ENCODE measurements at places on chromosomes 3 and 15.

DNA sequence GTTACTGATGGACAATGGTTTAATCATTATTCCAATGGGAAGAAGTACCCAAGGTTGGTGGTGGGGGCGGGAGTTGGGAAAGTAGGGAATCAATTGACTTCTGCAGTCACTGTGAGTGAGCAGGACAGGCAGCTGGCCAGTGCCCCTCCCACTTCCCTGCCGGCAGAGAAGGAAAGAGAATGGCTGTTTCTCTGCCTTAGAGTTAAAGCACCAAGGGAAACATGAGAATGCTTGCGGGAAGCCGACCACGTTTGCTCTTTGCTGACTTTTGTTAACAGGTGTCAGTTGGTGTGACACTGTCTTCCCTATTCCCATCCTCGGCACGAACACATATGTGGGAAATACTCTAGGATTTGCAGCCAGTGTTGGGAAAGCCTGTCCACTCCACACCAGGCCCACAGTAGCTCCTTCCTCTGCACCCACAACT, 33.5 kb upstream of the MFSD1 start:
- peak; percentile 51 for DNase-seq

GRCh38 chr3:69460034-69460433, 74.1 kb upstream of the FRMD4B start:
- DNase-seq, result no peak

GRCh38 chr15:95345867-95346266, 984.6 kb upstream of the NR2F2 start:
- no peak for DNase-seq

DNA sequence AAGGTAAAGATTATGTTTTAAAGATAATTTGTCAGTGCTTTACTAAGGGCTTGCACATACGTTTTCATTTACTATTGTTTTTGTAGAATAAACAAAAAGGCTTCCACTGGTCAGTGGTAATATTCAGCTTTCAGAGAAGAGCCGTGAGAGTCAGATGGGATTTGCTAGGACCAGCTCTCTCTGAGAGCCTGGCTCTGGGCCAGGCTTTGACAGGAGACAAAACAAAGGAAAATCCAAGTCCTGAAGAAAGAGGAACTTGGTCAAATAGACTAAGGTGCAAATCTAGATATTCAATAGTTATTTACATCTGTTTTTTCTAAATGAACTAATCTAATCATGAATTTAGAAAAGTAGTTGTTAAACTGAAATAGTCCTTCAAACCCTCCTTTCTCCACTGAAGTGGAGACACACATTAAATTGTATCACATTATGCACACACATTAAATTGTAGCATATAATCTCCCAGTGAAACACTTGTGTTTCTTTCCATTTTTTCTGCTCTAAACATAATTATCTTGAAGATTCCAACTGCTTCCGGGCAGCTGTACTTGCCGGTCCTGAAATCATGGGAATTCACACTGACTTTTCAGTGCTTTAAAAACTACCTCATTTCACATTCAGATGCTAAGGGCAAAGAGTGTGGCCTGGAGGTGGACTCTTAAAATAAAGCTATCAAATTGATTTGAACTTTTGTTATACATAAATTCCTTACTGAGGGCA, 55.1 kb upstream of the FILIP1L start:
- no peak for DNase-seq

DNA sequence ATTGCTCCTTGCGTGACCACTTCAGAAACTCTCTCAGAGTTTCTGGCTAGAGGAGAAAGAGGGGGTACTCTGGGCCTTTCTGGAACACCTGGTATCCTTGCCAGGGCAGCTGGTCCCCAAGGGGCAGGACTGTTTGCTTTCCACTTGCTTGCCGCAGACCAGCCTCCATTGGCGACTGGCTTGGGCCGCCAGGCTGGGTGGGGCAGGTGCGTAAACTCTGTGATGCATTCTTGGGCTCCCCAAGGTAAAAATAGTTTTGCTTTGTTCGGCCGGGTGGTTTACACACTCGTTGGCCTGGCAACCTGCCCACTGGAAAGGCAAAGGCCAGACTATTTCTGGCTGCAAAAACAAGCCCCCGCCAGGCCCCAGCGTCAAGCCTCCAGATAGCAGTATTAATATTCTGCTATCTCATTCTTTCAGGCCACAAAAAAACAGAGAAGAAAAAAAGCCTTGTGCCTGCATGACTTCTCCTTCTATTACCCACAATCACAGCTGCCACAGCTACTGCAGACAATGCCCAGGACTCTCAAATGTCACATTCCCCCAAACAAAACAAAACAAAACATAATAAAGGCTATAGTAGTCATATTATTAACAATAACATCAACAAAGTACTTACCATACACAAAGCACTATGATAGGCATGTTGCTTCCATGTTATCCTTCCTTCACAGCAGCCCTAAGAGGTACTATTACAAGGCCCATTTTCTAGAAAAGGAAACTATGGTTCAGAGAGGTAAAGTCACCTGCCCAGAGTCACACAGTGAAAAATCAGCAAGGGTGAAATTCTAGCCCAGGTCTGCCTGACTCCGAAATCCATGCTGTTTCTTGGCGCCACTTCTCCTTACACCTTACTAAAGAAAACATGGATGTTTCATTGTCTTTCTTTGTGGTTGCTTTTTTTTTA, 14.0 kb upstream of the SSUH2 start:
- no peak for DNase-seq

Data from stromal cell of bone marrow (primary cell).